Hematopoietic multipotent progenitor cell treated with erythropoietin and hydrocortisone succinate and interleukin-3 and kit ligand, for 15 days (in vitro differentiated cells): ENCODE measurements at places on chromosomes 1 and 21.

DNA sequence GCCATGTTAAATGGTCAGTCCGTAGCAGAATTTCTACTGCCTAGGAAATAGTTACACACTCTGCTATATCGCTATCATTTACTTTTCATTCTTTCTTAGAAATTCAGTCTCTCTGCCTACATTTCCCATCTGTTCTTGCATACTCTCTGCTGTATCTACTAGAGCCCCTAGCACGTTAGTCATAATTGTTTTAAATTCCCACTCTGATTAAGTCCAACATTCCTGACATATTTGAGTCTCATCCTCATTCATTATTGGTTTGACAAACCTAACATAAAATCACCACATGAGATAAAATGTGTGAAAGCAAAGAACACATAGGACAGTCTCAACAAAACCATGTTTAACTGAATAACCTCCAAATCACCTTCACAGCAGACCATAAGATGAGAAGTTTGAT, 513.6 kb downstream of the PLPP3 start:
- no peak for DNase-seq

DNA sequence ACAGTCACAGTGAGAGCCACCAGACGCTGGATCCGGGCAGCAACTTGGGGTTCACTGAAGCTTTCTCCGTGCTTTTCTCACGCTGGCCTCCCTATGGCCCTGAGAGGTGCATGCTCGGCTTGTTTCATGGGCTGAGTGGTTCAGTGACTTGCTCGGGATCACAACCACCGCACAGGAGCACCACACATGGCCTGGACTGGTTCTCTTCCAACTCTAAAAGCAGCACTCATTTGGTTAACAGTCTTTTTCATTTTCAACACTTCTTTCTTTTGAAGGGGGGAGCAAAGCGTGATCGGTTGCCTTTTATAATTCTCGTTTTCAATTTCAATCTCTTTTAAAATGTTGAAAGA, 26.2 kb downstream of the UBIAD1 start:
- DNase-seq = no peak

DNA sequence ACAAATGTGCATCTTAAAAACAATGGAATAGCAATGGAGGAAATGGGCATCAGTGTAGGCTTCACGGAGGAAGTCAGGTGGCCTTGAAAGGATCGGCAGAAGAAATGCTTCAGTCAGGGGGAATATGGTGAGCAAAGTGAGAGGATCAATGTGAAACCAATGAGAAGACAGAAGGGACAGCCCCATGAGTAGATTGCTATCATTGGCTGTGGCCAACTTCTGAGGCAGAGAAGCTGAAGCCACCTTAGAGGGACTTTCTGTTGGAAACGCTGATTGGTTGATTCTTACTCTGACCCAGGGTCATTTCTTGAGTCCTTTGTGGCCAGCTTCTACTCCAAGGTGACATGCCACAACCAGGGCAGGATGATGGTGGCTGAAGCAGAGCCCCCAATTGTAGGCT, 130.7 kb upstream of the ZNF648 start:
- no peak for DNase-seq

- DNase-seq = no peak
Measured at GRCh38 chr1:159914252-159915018, 10.9 kb downstream of the TAGLN2 start.

- DNase-seq = no peak
Measured at GRCh38 chr1:89516055-89516454, 8.6 kb upstream of the LRRC8B start.

- peak; percentile 61 for DNase-seq
Measured at GRCh38 chr1:62508187-62508758, 71.4 kb downstream of the USP1 start.

DNA sequence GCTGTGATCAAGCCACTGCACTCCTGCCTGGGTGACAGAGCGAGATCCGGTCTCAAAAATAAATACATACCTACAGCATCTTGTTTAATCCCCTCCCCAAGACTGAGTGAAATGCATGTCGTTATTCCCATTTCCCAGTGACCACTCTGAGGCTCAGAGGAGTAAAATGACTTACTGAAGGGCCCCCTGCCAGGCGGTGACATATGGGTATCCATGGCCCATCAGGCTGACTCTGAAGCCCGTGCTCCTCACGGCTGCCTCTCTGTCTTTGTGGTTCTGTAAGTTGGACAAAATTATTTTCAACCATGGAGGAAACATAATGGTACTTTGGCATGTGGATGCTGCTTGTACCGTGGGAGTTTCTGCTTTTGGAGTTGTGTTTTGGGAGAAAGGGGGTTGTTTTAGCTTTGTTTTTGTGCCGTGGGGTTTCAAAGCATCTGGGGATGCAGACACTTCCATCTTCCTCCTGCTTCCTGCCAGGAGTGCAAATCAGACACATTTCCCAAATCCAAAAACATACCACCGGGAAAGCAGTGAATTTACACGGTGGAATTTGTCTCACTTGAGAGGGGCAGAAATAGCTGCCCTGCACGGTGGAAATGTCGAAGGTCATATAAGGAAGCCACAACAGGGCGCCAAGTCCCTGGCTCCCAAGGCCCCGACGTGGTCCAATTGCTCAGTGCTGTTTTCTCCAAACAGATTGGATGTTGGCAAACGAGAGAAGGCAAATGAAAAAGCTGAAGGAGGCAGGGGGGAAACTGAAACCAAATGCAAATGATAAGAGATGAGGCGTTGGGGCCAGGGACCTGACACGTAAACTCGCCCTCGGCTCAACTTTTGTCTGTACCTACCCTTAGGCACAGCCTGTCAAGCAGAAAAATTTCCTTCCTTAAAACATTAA, 17.1 kb upstream of the PINK1 start:
- no peak for DNase-seq

DNA sequence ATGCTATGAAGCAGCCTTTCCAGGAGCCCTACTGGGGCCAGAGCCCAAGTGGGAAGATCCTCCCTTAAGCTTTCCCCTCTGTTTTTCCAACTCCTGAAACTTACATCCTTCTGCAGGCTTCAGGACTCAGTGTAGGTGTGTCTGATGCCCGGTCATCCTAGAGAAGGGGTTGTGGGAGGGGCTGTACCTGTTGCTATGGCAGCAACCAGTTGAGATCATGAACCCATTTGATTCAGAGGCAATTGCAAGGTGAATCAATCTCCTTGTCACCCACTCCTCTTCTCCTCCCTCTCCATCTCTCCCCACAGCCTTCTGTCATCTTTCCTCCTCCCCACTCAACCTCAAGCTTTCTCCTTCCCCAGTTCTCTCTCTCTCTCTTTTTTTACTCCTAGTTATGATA, 151.8 kb downstream of the CACNA1E start:
- no peak for DNase-seq

- no peak for DNase-seq
Measured at GRCh38 chr21:27528697-27529096, 561.8 kb upstream of the ADAMTS5 start.

DNA sequence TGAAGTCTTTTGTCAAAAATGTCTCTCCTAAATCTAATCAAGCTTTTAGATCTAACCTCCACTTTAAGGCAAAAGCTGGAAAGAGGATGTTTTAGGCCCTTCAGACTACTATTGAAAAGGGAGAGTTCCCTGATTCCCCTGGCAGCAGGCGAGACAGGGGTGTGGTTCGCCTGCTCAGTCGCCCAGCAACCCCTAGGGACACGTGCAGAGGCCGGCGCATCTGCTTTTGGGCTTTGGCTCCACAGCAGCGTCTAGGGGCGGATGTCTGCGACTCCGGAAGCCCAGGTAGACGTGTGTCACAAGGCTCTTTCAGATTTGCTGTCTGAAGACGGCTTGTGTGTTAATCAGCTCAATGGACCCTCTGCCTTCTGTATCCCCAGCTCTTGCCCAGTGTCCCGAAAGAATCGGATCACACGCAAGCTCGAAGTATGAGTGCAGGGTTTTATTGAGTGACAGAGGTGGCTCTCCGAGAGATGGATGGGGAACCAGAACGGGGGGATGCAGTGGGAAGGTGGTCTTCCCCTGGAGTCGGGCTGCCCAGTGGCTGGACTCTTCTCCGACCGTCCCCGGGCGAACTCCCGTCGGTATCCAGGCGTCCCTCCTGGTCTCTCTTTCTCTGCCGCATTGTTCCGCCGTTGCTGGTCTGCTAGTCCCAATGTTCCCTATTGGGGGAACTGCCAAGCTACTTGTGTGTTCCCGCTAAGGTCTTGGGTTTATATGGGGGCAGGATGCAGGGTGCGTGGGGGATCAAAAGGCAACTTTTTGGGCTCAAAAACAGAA, 45.5 kb downstream of the OLFML2B start:
- DNase-seq = no peak

- peak; percentile 47 for DNase-seq
Measured at GRCh38 chr1:113917400-113918082, 11.6 kb upstream of the HIPK1 start.

DNA sequence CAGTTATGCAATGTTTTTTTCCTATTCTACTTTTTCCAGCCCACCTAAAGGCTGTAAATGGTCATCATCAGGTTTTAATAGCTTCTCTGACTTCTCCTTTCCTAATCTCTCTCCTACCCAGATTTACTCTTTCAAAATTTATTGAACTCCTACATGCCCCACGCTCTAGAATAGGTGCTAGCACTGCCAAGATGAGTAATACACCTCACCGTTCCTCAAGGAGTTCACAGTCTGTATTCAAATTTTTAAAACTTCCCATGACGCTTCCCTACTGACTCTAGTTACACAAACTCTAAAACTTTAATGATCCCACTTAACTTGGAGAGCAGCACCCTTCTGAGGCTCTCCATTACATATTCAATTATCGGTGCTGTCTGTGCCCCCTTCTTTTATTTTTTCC, 51.6 kb downstream of the ALG14 start:
- no peak for DNase-seq

- no peak for DNase-seq
Measured at GRCh38 chr1:179549368-179549700, 26.4 kb downstream of the NPHS2 start.

DNA sequence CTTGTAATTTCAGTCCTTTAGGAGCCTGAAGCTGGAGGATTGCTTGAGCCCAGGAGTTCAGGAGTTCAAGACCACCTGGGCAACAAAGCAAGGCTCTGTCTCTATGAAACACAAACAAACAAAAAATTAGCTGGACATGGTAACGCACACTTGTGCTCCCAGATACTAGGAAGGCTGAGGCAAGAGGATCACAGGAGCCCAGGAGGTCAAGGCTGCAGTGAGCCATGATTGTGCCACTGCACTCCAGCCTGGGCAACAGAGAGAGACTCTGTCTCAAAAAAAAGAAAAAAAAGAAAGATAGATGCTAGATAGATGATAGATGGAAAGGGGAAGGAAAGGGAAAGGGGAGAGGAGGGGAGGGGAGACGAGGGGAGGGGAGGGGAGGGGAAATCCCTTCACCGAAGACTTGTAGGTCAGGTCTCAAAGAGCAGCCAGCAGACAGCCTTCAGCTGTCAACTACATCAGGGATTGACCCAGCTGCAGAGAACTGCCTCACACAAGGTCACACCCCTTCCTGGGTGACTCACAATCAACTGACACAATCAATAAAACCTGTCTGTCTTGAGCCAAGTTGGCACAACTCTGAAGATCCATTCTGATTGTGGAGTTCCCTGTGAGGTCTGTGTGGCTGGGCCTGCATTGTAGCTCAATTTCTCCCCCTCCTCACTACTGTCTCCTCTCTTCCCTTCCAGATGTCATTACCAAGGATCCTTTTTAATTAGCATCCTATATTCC, 200.6 kb downstream of the RGS7 start:
- no peak for DNase-seq

DNA sequence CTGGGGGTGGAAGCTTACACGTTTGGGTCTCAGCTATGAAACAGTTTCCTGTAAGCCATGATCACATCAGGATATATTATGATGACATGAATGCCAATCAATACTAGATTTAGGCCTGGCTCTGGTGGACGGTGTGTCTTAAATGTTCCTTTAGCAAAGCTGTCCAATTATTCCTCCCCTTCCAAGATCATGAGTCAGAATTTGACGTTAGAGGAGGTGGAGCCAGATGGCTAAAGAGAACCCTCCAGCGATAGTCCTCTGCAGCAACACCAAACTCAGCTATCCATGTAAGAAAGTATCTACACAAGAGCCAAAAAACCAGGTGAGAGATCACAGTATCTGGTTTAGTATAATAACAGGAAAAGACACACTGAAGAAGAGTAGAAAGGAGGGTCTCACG, 47.8 kb downstream of the PACC1 start:
- no peak for DNase-seq

- DNase-seq = no peak
Measured at GRCh38 chr1:183251959-183252450, 65.9 kb downstream of the LAMC2 start.

DNA sequence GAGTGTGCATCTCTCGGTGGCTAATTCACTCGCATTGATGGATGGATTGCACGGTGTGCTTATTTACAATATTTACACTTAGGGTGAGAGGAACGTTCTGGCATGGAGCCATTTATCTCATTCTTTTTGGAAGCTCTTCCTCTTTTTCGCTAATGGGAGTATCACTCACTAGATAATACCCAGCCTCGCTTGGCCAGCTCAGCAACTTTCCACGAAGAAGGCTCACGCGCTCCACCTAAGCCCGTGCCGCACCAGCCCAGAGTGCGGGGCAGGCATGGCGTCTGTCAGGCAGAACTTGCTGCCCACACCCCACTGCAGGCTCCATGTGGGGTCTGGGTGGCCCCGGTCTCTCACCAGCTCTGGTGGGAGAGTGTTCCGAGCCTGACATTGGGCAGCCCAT, 484.9 kb downstream of the NPHP4 start:
- DNase-seq = no peak

GRCh38 chr1:53949023-53949990, 3.2 kb downstream of the LRRC42 start:
- peak; percentile 32 for DNase-seq

DNA sequence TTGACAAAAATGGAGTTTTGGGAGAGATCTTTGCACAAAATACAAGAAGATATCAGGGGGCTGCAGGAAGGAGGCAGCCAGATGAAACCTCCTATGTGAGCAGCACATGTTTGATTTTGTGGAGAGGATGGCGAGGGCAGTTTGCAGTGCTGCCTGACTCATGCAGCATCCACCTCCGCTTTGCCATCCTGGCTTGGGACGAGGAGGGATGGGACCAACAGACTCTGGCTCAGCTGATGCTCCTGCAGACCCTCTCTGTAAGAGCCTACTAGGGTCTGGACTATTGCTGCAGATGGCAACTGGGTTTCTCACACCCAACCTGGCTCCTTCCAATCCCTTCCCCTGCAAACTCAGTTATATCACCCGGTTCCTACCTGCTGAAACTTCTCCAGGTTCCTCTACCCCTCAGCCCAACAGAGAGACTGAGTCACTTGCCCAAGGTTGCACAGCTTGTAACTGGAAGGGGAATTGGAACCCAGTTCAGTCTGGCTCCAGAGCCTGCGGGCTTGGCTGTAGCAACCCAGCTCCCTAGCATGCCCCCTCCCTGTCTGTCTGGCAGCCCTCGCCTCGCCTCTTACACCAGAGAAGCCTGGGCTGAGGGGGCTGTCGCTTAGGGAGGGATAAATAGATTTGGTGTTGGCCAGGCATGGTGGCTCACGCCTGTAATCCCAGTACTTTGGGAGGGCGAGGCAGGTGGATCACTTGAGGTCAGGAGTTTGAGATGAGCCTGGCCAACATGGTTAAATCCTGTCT, 205.8 kb downstream of the PTPRU start:
- DNase-seq = no peak

- no peak for DNase-seq
Measured at GRCh38 chr1:231678011-231678432, 51.4 kb downstream of the DISC1 start.
